Progenitor cell of endocrine pancreas (in vitro differentiated cells): ENCODE measurements at places on chromosomes 4 and X. TPM values are rescaled to one million over a fixed set of nuclear protein-coding genes. Genes with fewer than 3 reads are reported as not detected.

TRIM61 gene
- 2.3 and 3.5 TPM in 2 replicates for total RNA-seq

CTAG1A gene
- not detected in 2 replicates for total RNA-seq

MAGED4B gene
- 197 and 201 TPM in 2 replicates for total RNA-seq

RAI2 gene
- 7.0 and 7.2 TPM in 2 replicates for total RNA-seq

XPNPEP2 gene
- total RNA-seq = 0.11 TPM in 1 of 2 replicates, not detected in the other

MAN2B2 gene
- total RNA-seq = 25.4 and 26.2 TPM in 2 replicates

MFSD8 gene
- 28.7 and 32.6 TPM in 2 replicates for total RNA-seq

ABRAXAS1 gene
- total RNA-seq = 26.9 and 27.2 TPM in 2 replicates

LIMCH1 gene
- 12.7 and 19.4 TPM in 2 replicates for total RNA-seq

PSAPL1 gene
- 0.14 and 0.38 TPM in 2 replicates for total RNA-seq

CXXC4 gene
- 35.5 and 40.8 TPM in 2 replicates for total RNA-seq

CENPE gene
- 16.5 and 17.0 TPM in 2 replicates for total RNA-seq

FGF2 gene
- total RNA-seq = 2.7 and 2.9 TPM in 2 replicates

FUNDC2 gene
- 87.8 and 92.8 TPM in 2 replicates for total RNA-seq

UXT gene
- total RNA-seq = 92.0 and 98.5 TPM in 2 replicates

NEUROG2 gene
- total RNA-seq = not detected in 2 replicates

TMEM156 gene
- not detected in 2 replicates for total RNA-seq

NUDT9 gene
- 35.1 and 37.8 TPM in 2 replicates for total RNA-seq

PCDH19 gene
- total RNA-seq = 33.3 and 47.5 TPM in 2 replicates

TEX11 gene
- total RNA-seq = 6.5 and 7.2 TPM in 2 replicates

CYLC1 gene
- total RNA-seq = not detected in 2 replicates

INTS6L gene
- 14.6 and 14.8 TPM in 2 replicates for total RNA-seq

CRMP1 gene
- total RNA-seq = 17.6 and 18.2 TPM in 2 replicates

CCDC149 gene
- 13.2 and 14.1 TPM in 2 replicates for total RNA-seq

FRMD7 gene
- total RNA-seq = not detected in 2 replicates

BST1 gene
- total RNA-seq = 0.38 TPM in 1 of 2 replicates, not detected in the other
